ENCODE measurements at places on chromosomes 16 and 17. TPM values are rescaled to one million over a fixed set of nuclear protein-coding genes. Genes with fewer than 3 reads are reported as not detected.

The RASL10B gene
- 6.2 TPM for total RNA-seq

The CIITA gene
- total RNA-seq: 0.72 TPM

- DNase-seq: no peak
Observed at GRCh38 chr17:62826956-62827355, 18.8 kb upstream of the MARCHF10 start.

The KRT40 gene
- total RNA-seq: not detected

The EXOC7 gene
- 51.5 TPM for total RNA-seq

The TMEM238L gene
- total RNA-seq: not detected

DNA sequence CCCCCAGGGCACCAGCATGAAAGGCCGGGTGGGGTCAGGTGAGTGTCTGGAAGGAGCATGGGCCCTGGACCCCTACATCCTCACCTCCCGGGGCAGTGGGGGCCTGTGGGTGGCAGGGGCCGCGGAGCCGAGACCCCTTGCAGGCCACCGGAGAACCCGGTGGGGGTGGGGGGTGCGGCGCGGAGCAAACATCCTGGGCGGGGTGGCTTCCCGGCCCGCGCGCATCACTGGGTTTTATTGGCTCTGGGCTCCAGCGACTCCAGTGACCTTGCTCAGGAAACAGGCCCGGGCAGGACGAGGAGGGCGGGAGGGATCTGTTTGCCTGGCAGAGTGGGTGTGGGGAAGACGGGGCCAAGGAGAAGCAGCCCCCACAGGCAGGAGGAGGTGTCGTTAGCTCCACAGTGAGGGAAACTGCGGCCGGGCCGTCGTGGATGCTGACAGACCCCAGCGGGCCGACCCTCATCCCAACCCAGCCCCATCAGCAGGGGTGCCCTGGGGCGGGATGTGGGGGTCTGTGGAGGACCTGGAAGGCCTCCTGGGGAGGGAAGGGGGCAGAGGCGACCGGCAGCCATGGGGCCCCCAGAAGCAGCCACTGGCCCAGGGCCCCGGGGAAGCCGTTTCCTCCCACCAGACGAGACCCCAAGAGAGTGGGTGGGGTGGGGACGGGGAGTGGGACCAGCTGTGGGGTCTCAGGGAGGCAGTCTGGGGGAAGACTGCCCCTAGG is 10.6 kb downstream of the SSTR5 start:
- no peak for DNase-seq

DNA sequence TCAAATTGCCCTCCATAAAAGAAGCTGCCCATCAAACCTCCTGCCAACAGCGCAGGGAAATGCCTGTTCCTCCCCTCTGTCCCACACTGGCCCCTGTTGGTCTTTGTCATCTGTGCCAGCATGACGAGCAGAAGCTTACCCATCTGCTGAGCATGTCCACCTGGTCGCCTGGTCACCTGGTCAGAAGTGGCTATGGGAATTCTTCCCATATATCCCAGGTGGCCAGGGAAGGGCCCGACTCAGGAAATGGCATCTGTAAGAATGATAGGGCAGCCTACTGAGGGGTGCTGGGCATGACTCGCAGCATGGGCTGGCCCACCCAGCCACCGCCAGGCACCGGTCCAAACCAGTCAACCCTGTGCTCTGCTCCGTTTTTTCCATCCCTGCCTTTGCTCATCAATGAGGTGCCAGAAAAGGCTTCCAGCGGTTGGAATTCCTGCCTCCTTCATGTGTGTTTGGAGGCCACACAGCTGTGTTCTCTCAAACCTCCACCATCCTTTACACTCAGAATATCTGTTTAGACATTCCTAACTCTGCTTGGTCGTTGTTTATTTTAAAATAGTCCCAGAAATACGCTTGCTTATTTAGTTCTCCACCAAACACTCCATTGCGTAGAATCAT is 145.2 kb downstream of the CLEC16A start:
- peak; percentile 41 for DNase-seq

GRCh38 chr17:42055027-42055426 is 4.6 kb upstream of the C17orf113 start:
- no peak for DNase-seq

DNA sequence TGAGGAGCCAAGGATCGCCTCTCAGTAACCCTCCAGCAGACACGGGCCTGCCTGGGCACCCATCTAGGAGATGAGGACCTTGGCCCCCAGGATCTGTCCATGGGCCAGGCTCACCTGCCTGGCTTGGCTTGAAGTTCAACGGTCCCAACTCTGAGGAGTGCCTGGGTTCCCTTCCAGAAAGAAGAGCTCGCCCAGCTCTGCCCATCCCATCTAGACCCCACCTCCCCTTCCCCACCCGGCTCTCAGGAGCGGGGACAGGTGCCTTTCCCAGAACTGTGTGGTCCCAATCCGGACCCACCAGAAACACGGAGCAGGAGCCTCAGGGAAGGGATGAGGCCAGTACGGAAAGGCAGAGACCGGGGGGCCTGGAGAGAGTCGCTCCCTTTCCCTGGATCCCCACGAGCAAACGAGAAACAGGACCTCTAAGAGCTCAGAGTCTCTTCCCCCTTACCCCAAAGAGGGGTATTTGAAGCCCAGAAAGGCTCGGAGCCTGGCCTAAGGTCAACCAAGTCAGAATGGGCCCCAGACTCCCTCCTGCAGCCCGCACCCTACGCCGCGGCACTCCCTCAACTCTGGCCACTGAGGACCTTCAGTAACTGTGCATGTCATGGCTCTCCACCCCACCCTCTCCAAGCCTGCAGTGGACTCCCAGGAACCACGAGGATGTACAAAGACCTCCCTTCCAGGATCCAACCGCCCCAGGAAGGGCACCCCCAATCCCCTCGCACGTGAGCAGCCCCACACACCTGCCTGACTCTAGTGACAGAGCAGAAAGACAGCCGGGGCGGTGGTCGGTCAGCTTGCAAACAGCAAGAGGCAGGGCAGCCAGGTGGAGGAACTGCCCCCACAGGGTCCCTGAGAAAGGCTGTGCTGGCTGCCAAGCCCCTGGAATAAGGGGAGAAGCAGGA is 5.4 kb downstream of the CLUH start:
- no peak for DNase-seq

The SGCA gene
- total RNA-seq: not detected

GRCh38 chr16:88451586-88452481 is 1.2 kb upstream of the ZFPM1 start:
- DNase-seq: no peak

The IL21R gene
- 1.0 TPM for total RNA-seq

DNA sequence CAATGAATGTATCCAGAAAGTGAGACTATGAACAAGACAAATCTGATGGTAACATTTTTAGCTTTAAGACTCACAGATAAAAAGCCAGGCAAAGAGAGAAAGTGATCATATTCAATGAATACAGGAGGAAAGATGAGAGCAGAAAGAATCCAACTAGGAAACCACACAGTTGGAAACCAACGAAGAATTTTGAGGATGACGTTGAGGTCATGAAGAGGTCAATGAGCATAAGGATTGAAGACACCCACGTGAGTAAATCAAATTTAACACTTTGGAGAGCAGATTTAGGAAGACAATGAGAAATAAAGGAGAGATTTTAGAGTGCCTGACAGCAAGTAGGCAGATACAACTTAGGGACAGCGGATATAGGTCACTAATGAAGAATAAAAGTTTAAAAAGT is 948.1 kb downstream of the KCNJ2 start:
- no peak for DNase-seq

DNA sequence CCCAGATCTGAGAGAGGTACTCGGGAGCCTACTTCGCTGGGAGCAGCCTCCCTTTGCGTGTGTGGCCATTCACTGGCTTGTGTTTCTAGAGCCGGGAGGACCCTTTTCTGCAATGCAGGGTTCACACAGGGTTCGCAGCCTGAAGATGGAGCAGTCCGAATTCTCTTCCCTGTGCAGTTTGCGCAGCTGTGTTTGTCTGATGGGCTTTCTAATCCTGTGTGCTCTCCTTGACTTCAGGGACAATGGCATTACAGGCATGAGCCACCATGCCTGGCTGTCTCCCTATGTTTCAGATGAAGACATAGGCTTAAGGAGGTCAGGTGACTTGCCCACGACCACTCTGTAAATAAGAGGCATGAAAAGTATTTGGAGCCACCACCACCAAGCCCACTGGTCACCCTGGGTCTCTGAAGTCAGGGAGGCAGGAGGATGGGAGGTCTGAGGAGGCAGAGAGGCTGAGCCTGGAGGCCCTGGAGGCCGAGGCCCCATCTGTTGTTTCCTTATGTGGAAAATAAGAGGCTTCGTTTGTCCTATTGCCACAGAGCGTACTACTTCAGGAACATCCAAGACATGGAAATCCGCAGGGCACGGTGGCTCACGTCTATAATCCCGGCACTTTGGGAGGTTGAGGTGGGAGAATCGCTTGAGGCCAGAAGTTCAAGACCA is 5.0 kb upstream of the STH start:
- no peak for DNase-seq

The SYNGR3 gene
- 3.4 TPM for total RNA-seq

The GPATCH8 gene
- 15.0 TPM for total RNA-seq

The CD300C gene
- total RNA-seq: 0.45 TPM

- DNase-seq: no peak
Observed at GRCh38 chr16:53598511-53599275, 95.7 kb upstream of the AKTIP start.

The KRT33B gene
- not detected for total RNA-seq

GRCh38 chr16:21263640-21264570 is 14.2 kb downstream of the CRYM start:
- peak; percentile 38 for DNase-seq

GRCh38 chr16:62970851-62971250 is 934.6 kb upstream of the CDH8 start:
- DNase-seq: no peak

DNA sequence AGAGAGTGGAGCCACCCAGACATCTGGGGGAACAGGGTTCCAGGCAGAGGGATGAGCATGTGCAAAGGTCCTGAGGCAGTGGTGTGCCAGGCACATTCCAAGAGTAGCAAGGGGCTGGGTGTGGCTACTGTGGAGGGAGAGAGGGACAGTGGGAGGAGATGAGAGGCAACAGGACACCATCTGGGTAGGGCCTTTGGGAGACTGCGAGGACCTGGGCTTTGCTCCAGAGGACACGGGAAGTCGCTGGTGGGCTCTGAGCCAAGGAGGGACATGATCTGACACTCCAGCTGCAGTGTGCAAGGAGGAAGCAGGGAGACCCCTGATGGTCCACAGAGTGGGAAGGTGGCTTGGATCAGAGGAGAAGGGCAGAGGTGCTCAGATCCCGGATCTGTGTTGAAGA is 56.7 kb upstream of the MED9 start:
- no peak for DNase-seq

- DNase-seq: no peak
Observed at GRCh38 chr16:30079480-30079879, 3.7 kb downstream of the PPP4C start.

The PSKH1 gene
- 8.1 TPM for total RNA-seq

DNA sequence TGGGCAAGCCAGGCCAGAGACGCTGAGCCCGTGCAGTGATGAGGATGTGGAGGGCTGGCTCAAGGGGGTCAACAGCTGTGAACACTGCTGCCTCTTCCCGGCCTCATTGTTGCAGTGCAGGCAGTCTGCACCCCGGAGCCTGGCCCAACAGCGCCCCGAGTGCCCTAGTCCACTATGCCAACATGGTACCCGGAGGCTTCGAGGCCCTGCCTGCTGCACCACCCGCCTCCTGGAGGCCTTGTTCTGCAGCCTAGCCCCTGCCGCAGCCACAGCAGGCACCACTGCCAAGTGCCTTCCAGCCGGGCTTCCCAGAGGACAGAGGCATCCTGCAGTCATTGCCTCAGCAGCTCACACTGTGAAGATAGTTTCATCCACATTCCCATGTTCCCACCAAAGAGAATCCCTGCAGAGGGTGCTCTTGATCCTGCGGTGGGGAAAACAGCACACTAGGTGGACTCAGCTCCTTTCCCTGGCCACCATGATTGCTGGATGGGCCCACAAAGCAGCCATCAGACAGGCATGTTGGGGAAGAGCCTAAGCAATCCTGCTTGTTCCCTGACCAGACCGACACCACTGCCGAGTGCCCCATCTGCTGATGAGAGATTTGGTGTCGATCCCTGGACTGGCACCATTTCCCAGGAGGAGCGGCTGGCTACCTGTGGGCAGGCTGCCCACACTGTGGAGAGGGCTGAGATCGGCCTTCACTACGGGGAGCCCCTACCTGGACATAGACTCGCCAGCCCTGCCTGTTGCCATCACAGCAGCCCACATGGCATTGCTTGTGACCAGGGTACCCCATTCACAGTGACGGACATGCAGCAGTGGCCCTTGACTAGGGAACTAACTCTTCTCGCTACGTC is 44.9 kb downstream of the USP22 start:
- DNase-seq: no peak

Measured in H4 (cell line).